ENCODE measurements at places on chromosomes 13 and 19.

- DNase-seq = no peak
Measured at GRCh38 chr19:56597696-56598095, 2.6 kb downstream of the ZNF71 start.

DNA sequence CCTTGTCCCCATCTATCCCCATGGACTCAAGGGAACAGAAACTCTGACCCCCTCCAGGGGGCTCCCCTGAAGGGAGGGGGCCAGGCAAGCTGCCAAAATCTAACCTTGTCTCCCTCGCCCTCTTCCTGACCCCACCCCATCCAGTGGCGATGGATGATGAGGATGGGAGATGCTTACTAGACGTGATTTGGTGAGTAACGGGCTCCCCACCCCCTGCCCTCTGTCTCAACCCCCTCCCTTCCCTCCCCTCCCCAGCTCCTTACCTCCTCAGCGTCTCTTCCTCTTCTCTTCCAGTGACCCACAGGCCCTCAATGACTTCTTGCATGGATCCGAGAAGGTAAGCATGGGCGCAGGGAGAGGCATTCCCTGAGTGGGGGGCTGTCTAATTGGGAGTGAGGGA, 39.8 kb upstream of the EHD2 start:
- no peak for DNase-seq

DNA sequence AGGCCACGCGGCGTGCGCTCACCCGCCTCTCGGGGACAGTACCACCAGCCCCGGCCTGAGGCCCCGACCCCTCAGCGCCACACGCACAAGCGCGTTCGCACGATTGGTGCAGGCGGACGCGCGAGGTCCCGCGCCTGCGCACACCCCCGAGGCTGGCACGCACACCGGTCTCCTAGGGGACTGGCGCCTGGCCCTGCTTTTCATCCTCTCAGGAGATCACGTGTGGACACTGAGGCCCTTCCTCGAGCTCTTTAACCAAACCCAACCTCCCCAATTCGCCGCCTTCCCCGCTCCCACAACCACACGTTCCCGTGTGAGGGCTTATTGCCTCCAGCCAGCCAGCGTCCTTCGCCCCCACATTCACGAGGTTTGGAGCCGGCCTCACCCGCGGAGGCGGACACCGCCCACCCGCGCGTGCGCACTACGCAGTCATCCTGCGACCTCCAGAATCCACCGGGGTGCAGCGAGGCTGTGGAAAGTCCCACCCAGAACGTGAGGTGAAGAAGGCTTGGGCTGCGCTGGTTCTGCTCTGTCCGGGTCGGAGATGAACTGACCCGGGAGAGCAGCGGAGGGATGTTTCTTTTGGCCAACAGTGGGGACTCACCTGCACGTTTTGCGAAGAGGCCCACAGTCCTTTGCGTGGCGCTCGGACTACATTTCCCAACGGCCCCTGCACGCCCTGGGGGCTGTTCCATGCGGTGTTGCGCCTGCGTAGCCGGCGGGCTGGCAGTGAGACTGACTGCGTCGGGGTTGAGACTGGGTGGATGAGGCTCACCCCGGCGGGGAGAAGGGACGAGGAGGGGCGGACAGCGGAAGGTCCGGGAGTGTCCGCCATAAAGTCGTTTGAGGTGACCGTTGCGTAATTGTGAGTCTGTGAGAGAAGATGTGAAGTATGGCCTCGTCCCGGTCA, 539 bp upstream of the ZNF667 start:
- peak; percentile 54 for DNase-seq

- DNase-seq = no peak
Measured at GRCh38 chr13:39786091-39786490, 130.6 kb downstream of the COG6 start.

DNA sequence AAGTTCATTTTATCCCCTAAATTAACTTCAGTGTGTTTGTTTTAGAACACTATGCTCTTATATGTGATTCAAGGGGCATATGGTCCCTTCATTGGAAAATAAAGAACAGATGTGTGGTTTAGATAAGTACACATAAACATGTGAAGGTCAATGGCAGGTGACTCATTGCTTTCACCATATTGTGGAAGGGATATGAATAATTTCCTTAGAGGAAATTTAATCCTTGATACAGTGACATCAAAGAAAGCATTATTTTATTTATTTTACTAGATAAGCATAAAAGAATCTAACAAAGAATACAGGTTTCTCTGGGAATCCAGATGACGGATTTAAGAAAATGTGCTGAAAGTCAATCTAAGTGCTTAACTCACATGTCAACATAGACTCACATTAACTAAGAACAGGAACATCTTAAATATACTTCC, 373.5 kb downstream of the KCTD12 start:
- DNase-seq = no peak

GRCh38 chr19:29855741-29856500, 44.1 kb downstream of the CCNE1 start:
- DNase-seq = no peak

GRCh38 chr13:64546371-64546770, 2683.8 kb downstream of the PCDH9 start:
- DNase-seq = no peak

DNA sequence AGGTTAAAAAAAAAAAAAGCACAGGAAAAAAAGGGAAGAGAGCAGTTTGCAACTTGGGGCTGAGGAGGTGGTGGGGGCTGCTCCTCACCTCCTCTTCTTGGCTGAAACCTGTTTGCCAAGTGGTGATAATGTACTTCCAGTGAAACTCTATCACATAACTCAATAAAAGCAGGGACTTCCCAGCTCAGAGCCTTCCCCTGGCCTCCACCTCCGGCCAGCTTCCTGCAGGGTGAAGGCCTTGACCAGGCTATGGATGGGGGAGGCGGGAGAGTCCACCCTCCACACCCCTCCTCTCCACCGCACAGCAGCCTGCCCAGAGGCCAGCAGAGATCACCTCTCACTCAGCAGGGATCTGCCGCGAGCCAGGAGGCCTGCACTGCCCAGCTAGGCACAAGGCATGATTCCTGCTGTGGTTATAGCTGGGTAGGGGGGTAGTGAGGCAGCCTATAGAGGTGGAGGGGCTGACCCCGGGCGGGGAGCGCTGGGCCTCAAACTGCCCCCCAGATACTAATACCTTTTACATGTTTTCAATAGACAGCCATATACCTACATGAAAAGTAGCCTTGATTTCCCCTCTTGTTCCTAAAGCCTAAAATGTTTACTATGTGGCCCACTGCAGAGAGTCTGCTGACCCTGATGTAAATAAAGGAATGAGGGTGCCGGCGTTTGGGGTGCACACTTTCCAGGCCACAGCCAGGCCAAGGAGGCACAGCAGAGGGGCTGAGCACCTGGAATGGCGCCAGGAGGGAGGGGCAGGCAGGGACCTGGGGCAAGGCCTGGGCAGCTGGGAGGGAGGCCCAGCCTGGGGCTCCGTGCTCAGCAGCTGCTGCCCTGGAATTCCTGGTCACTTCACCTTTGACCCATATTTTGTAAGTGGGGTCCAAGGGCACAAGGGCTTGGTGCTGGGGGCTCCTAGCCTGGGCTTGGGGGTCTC, 10.3 kb downstream of the ZNF787 start:
- no peak for DNase-seq

DNA sequence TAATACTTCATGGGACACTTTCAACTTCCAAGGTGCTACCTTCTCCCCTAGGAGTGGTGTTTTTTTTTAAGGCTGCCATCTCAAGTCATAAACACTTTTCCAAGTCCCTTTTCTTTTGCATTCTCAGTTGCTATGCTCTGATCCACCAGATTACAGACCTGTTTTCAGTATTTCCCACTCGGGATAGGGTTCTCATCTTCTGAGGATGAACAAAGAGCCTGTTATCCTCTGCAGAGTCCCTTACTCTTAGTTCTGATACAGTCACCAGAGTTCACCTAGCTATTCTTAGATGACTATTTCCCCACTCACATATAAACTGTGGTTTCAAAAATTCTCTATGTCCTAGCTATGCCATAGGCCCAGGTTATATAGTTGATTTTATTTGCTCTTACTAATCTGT, 15.9 kb downstream of the ZDHHC20 start:
- no peak for DNase-seq

DNA sequence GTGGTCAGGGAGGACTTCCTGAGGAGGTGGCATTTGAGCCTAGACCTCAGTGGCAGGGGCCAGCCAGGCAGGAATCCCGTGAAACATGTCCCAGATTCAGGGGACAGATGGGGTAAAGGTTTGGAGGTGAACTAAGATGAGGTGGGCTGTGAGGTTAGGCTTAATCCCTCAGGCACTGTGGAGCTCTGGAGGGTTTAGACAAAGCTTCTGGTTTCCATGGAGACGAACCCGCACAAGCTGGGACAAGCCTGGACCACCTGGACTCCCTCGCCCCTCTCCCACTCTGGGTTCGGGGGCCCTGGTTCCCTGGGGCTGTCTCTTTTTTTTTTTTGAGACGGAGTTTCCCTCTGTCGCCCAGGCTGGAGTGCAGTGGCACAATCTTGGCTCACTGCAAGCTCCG, 15.7 kb downstream of the TJP3 start:
- DNase-seq = no peak

- DNase-seq = no peak
Measured at GRCh38 chr13:103473081-103473480, 406.9 kb upstream of the SLC10A2 start.

DNA sequence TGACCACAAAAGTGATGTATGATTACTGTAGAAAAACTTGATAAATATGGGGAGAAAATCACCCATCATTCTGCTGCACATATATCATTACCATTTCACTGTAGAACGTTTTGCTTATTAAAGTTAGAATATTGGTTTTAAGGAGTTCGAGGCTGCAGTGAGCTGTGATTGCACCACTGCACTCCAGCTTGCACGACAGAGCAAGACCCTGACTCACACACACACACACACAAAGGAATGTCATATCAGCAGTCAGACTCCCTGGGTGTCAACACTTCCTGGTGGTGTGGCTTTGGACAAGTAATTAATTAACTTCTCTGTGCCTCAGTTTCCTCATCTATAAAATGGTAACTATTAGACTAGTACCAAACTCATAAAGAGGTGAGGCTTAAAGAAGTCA, 11.3 kb upstream of the PNMA8A start:
- DNase-seq = no peak
